Fibroblast of mammary gland (primary cell): ENCODE measurements at places on chromosomes 3 and 15.

GRCh38 chr15:60966746-60967145, 262.4 kb downstream of the RORA start:
- no peak for DNase-seq

- DNase-seq, result peak; percentile 25
These were observed 29.6 kb upstream of the TLE3 start for GRCh38 chr15:70127288-70127746.

GRCh38 chr3:87336761-87337160, 60.4 kb upstream of the POU1F1 start:
- DNase-seq, result no peak

DNA sequence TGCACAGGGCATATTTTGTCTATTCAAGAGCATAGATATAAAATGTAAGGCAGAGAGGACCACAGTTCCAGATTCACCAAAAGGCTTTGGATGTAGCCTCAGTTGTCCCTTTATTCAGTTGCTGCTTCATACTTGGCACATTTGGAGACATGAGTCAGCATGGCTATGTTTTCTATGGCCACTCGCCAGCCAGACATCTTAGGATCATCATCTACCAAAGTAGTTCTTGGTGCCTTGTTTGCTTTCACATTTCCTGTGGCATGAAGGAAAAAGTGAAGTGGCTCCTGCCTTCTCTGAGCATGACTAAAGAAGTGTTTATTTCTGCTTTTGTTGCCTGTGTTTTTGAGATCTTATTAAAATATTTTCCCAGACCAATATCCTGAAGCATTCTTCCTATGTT, 7.2 kb downstream of the SUSD5 start:
- DNase-seq, result peak; percentile 88

GRCh38 chr3:144524531-144524930, 552.9 kb downstream of the DIPK2A start:
- peak; percentile 46 for DNase-seq

DNA sequence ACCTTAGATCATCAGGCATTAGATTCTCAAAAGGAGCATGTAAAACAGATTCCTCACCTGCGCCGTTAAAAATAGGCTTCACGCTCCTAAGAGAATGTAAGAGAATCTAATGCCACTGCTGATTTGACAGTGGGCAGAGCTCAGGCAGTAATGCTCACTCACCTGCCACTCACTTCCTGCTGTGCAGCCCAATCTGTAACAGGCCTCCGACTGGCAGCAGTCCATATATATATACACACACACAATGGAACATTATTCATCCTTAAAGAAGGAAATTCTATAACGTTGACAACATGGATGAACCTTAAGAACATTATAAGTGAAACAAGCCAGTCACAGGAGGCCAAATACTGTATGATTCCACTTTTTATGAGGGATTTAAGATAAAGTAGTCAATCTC, 24.5 kb downstream of the ZNF148 start:
- no peak for DNase-seq

GRCh38 chr15:87578776-87579175, 677.8 kb downstream of the NTRK3 start:
- no peak for DNase-seq

DNA sequence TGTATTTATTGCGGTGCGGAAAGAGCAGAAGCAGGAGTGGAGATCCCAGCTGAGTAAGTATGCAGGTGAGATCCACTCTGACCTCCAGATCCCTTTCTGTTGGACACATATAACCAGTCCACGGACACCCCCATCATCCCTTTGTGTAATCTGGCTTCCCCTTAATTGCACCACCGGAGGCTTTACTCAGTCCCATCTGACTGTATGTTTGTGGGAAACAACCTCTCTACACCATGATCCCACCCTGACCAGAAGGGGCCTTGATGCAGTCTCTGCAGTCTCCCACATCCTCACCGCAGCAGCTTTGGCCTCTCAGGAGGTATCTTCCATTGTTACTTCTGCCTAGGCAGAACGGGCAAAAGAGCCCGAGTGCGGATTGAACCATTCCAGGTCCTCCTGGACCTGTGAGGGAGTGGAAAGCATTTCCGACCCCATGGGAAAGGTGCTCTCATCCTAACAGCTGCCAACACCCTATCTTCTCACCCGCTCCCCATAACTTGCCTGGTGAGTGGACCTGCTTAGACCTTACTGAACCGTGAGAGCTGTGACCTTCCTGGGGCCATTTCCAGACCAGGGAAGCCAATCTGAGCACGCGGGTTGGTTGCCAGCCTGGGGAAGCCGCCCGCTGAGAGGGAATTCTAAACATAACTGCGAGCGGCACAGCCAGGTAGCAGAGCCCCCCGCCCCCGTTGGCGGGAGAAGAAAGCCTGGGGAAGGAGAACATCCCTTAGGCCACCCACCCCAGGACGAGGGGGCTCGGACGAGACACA, 1.1 kb downstream of the SLCO2A1 start:
- no peak for DNase-seq

DNA sequence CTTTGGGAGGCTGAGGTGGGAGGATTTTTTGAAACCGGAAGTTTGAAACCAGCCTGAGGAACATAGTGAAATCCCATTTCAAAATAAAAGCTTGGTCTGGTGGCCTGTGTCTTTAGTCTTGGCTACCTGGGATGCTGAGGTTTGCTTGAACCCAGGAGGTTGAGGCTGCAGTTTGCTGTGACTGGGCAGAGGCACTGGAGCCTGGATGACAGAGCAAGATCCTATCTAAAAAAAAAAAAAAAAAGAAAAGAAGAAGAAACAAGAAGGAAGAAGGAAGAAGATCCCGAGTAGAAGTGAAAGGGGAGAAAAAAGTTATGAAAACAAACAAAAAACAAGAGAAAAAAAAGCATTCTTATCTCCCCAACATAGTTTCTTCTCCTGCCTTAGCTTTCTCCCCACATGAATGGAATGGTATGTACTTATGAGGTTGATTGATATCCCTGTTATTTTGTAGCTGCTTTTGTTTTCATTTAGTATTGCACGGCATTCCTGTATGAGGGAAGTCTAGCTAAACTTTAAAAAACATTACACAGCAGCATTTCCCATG, 42.4 kb downstream of the TMEM40 start:
- peak; percentile 8 for DNase-seq

DNA sequence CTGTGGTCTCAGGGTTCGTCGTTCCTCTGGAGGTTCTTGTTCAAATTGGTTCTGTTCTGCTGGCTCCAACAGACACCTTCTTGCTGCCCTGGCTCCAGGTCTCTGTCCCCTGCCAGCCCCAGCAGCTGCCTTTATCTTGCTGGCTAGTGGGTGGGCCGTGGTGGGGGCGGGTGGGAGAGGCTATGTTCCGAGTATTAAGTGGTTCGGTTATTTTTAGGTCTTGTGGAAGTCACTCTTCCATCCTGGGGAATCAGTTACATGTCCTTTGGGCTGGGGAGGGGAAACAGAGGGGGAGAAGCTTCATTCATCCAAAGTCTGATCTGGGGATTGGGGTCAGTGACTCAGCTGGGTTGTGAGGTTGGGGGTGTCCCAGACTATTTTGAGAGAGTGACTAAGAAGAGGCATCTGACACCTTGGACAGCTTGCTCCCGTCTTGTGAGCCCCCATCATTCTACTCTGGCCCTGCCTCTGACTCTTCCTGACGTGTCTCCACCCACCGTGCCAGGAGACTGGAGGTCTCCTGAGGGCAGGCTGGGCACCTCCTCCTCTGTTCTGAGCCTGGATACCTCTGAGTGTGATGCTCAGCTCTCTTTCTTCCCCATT, at the start of gene XIRP1:
Gene XIRP1 (minus strand): TSS at position 106 of the 603 bp plus-strand sequence. CDS start 3,150 bp downstream, outside the sequence.
- DNase-seq, result peak; percentile 39

DNA sequence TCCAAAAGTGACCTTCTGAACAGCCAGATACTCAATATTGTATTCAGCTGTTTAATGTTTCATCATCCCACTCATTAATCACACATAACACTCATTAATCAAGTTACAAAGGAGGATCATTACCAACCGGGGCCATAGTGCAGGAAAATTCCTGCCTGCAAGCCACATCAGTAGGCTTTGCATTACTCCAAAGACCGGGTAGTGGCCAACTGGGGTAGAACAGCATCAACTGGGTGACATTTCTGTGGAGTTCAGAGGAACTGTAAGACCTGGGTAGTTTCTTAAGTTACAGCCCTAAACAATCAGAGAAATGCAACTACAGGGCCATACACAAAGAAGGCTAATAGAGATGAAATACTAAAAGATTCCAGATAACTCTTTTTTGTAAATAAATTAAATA, 253.1 kb downstream of the WDR72 start:
- DNase-seq, result no peak

- peak; percentile 8 for DNase-seq
These were observed 271.3 kb downstream of the TJP1 start for GRCh38 chr15:29550834-29551465.

DNA sequence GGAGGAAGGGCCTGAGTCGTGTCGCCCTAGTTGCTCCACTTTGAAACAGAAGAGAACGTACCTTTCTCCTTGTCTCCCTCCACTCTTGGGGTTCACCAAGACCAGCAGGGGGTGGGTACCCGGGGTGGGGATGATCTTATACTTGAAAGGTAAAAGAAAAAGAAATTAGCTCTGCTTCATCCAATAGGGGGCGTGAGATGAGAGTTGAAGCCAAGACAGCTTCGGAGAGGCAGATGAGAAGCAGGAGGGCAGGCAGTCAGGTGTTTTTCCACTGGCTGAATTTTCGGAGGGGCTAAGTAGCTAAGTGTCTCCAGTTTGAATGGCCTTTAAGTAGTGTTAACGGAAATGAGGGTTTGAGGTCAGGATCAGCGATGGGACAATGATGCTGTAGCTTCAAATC, 100.4 kb downstream of the DGKG start:
- peak; percentile 27 for DNase-seq

DNA sequence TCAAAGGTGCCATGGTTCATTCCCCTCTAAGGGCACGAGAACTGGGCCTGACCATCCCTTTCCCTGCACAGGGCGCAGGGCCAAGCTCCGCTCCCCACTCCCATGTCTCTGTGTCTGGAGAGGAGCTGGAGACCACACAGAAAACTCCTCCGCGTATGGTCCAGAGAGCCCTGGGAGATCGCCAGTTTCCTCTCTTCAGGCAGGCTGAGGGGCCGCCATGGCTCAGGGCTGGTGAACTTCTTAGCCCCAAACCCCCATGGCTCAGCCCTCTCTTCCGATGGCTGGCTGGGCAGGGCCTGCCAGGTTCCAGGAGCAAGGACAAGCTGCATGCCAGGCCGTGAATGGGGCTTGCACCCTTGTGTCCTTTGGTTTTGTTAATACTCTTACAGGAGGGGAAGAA, 52.9 kb downstream of the EXOG start:
- no peak for DNase-seq

DNA sequence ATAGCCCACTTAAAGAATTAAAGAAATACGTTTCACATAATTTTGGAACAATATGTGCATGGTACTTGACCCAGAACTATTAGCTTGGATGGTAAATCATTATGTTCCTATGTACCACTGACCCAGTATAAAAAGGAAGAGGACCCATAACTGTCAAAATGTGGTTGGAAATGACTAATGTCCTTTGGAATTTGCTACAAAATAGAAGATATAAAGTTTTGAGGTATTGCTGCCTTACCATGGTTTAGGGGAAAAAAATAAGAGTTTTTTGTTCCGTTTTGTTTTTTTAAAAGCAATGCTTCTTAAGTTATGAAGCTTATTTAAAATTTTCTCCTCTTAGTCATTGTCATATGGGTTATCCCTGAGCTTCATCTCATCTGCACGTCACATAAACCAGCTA, 15.8 kb upstream of the TFDP2 start:
- DNase-seq, result no peak

DNA sequence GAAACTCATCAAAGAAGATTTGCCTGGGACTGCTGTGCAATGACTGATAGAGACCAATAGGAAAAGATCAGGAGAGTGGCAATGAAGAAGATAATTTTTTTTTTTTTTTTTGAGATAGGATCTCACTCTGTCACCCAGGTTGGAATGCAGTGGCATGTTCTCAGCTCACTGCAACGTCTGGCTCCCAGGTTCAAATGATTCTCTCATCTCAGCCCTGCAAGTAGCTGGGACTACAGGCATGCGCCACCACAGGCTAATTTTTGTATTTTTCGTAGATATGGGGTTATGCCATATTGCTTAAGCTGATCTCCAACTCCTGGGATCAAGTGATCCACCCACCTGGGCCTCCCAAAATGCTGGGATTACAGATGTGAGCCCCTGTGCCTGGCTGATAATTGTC, 116.9 kb upstream of the CCNL1 start:
- DNase-seq, result no peak

DNA sequence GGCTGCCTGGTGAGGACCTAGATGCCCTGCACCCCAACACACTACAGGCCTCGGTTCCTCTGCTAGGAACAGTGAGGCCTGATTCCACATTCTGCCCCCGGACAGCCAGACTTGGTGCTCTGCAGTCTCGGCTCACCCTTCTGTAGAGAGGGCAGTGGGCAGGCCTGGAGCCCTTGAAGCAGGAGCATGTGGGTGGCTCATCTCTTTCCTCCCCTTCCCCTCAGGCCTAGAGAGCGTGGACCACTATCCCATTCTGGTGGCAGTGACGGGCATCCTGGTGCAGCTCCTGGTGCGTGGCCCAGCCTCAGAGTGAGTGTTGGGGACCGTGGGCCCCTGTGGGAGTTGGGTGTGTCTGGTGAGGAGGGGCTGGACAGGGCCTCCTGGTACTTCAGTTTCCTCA, 3.3 kb downstream of the AMIGO3 start:
- DNase-seq, result no peak

GRCh38 chr3:57221883-57222282, 5.6 kb upstream of the APPL1 start:
- peak; percentile 51 for DNase-seq

- DNase-seq, result peak; percentile 16
These were observed 231.9 kb upstream of the TBC1D5 start for GRCh38 chr3:17974206-17974841.

- DNase-seq, result no peak
These were observed 23.9 kb upstream of the XIRP1 start for GRCh38 chr3:39216176-39216790.

DNA sequence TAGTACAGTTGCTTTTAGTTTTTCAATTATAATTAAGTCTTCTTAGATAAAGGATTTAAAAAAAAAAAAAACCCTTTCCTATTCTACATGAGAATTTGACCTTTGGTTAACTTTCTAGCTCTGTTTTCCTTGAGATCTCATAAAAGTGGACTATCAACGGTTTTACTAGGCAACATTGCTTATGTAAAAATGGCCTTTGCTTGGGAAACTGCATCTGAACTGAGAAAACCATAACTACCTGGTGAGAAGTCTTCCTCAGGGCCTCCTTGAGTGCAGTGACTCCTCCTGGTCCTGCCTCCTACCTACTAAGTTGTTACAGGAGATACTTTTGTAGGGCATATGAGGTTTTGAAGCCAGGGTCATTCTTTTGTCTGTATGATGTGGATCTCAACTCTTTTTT, 42.1 kb upstream of the ACVR2B start:
- no peak for DNase-seq

DNA sequence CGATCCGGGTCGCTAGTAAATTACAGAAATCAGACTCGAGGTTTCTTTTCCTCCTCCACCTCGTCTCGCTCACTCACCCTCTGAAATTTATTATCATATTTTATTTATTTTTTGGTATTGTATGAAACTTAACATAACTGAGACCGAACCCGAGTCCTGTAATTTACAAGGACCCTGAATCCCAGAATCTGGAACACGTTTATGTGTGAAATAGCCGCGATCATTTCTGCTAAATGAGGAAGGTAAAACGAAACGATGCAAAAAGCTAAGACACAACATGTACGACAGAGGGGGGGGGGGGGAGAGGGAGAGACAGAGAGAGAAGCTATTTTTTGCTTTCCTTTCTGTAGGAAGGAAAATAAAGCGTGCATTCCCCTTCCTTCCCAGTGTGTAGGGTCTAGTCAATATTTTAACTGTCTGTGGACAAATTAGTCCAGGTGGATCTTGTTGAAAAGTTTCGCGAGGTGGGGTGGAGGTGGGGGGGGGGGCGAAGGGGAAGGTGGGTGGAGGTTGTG, 1.6 kb downstream of the BBX start:
- DNase-seq, result peak; percentile 28
